Hippocampal formation (tissue), 2 donors: ENCODE measurements at places on chromosomes 1 and 21.

DNA sequence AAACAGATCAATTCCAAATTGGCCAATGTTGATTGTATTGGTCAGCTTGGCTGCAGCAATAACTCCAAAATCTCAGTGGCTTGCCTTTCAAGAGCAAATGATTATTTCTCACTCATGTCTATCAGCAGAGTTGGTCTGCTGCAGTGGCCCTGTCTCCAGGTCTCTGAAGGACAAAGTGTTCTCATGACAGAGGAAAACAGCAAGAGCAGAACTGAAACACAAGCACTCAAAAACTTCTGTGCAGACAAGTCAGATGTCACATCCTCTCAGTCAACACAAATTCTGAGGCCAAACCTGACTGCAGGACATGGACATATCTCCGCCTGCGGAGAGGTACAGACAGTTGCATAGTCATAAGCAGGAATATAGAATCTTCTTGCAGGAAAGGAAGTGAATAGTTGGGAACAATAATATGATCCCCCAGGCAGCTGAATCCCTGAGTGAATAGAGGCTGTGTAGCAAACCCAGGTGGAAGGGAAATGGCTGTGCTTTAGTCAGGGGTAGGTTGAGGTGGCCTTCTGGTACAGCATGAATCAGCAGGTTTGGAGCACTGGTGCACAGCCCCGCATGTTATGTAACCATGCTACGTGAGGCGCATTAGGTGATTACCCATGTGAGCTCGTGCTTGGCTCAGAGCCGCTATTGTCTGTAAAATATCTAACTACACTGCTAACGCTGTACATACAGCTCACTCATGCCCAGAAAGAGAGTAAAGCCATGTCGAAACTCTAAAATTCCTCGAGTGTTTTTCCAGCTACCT is 17.1 kb upstream of the UBE2U start:
- no peak for DNase-seq

DNA sequence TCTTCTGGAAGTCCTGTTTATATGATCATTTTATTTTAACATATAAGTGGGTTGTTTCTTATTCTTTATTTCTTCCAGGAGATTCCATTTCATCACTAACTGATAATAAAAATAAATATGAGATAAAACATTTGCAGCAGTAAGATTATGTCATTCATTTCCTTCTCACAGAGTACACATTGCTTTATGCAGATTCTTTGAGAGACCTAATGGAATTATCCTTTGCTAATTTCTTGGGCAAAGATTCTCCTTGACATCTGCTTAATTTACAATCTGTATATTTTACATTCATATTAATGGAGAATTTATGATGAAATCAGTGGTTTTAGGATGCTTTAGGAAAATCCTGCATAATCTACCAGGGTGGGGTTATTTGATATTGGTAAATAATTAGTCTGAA is 60.6 kb downstream of the PTBP2 start:
- no peak for DNase-seq

GRCh38 chr1:222918801-222919477 is 104.1 kb downstream of the DISP1 start:
- no peak for DNase-seq

DNA sequence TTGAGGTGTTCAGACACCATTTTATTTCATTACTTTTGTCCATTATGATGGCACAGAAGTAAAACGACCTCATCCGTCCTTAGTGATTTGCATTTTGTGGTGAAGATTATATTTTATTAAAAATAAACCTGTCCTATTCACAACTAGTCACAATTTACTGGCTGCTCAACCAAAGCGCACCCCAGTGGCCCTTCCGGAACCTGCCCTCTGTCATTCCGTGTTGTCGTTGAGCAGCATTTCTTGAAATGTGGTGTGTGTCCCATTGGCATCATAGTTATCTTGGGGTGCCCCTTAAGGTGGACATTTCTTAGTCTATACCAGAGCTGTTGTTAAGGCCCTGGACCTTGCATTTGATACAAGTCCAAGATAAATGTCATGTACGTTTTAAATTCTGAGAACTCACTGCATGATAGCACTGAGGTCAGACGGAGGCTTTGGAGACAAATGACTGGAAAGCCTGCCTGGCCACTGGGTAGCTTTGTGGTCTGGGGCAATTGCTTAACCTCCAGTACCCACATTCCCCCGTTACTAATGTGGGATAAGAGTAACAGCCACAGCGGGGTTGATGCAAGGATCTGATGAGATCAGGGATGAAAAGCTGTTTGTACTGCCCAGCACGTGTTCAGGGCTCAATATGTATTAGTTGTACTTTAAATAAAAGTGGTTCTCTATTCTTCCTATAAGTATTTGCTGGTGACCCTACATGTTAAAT is 36.2 kb downstream of the BACH1 start:
- no peak for DNase-seq

GRCh38 chr1:7948960-7949359 is 8.3 kb upstream of the TNFRSF9 start:
- no peak for DNase-seq

DNA sequence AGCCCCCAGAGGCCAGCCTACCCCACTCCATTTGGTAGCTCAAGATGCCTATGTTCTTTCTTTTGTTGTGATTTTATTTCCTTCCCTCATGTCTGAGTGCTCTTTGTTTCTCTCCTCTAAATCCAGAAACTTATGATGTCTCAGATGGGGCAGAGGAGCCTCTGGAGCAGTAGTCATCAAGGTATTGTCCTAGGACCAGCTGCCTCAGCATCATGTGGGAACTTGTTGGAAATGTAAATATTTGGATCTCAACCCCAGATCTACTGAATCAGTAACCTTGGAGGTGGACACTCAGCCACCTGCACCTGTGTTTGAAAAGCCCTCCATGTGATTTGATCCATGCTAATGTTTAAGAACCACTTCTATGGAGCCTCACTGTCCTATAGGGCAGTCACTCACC is 593.1 kb upstream of the PLXNA2 start:
- DNase-seq, result no peak

- DNase-seq, result no peak
Measured at GRCh38 chr21:39094847-39095579, 88.2 kb downstream of the PSMG1 start.

DNA sequence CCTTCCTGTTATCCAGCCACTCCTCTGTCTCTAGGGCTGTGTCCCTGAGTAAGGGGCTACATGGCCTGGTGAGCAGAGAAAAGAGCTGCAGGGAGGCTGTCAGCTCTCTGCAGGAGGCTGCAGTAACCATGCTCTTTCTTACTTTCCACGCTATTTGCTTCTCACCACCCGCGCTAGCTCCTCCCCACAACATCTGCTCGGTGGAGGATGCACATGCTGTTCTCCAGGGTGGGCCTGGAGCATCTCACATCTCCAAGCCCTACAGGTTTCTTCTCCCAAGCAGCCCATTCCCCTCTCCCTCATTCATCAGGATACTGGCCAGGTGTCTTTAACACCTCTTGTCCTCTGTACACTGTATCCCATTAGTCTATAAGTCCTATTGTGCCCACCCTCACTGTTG is 103.8 kb downstream of the IER5 start:
- DNase-seq, result no peak

DNA sequence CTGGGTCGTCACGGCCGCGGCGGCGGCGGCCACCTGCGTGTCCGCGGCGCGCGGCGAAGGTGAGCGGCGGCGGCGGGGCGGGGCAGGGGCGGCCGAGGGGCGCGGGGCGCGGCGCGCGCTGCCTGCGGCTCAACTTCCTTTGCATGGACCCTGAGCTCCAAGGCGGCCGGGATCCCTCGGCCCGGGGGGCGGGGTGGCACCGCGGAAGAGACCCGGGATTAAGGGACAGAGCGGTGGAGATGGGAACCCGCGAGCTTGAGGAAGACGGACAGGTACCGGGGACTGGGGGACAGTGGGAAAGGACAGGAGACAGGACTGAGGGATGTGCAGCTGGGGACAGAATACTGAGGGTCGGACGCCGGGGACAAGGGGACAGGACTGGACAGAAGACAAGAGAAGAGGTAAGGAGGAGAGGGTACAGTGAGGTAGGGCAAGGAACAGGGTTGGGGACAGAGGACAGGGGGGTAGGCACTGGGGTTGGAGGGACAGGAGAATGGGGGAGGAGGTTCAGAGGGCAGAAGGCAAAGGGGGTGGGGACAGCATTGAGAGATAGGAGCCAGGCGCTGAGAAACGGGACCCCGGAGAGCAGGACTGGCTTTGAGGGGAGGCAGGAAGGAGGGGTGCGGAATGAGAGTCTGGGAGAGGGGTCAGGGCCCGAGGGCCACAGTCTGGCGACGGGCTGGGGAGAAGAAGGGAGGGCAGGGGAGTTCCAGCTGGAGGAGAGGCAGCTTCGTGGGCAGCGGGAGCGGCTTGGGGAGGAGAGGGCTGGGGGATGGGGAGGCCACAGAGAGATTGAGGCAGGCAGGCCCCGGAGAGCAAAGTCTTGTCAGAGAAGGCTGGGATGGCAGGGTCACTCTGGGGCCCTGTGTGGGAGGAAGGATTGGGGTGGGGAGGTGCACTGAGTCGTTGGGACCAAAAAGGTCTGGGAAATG is 648 bp downstream of the EPHA8 start:
- DNase-seq, result no peak

DNA sequence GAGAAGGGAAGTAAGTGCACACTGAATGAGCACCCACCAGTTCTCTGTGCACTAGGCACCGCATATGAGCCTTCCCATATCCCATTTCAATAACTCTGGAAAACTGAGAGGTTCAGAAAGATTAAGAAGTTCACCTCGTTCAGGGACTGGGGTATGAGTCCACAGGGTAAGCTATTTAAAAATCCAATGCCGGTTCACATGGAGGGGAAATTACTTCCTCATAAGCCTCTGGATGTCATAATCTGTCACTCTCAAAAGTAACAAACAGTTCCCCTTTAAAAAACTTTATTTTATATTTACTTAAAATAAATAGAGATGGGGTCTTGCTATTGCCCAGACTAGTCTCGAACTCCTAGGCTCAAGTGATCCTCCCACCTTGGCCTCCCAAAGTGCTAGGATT is 1.9 kb downstream of the OR2B11 start:
- no peak for DNase-seq

DNA sequence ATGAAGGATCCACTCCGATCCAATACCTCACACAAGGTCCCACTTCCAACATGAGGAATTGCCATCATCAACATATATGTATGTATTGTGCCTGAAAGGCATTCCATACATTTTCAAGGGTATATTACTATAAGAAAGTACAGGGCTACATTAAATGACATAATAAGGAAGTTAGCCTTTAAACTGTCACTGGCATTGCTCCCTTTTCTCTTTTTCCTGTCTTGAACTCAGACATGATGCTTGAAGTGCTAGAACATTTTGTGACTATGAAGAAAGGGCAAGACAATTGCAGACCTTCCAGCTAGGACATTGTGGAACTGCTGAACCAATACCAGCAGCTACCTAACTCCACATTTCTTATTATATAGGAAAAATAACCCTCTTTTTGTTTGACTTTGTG is 2.9 kb upstream of the TSPAN2 start:
- DNase-seq, result no peak

- DNase-seq, result no peak
Measured at GRCh38 chr1:98034505-98034904, 113.7 kb upstream of the DPYD start.

GRCh38 chr21:37770461-37770860 is 145.8 kb downstream of the KCNJ6 start:
- no peak for DNase-seq
